Panc1 (cell line): ENCODE measurements at places on chromosomes 5 and 9. TPM values are rescaled to one million over a fixed set of nuclear protein-coding genes. Genes with fewer than 3 reads are reported as not detected.
A peak's percentile ranks its signal among the peaks of the same experiment; 100 is the strongest.

DNA sequence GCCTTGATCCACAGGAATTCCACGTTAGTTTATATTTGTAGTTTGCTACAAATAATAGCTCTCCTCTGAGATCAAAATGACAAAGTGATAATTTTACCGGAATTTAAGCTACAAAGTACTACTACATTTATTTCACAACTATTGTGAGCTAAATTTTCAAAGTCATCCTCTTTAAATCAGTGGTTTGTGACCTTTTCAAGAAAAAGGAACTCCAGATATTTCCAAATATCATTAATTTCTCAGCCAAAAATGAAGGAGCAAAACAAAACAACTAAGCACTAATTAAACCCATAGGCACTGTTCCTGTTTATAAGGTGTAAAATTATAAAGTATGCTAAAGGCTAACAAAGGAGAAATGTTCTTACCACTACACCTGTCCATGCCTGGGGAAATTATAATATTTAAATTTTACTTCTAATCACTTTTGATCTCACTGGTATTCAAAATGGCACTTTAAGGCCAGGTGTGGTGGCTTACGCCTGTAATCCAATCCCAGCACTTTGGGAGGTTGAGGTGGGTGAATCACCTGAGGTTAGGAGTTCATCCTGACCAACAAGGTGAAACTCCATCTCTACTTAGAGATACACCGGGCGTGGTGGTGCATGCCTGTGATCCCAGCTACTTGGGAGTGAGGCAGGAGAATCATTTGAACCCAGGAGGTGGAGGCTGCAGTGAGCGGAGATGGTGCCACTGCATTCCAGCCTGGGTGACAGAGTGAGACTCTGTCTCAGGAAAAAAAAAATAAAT, 77.5 kb downstream of the CEMIP2 start:
- DNase-seq: no peak

GRCh38 chr5:53614376-53614885, 54.0 kb downstream of the NDUFS4 start:
- no peak for DNase-seq

The PCDHGB2 gene
- 5.3 TPM for total RNA-seq

DNA sequence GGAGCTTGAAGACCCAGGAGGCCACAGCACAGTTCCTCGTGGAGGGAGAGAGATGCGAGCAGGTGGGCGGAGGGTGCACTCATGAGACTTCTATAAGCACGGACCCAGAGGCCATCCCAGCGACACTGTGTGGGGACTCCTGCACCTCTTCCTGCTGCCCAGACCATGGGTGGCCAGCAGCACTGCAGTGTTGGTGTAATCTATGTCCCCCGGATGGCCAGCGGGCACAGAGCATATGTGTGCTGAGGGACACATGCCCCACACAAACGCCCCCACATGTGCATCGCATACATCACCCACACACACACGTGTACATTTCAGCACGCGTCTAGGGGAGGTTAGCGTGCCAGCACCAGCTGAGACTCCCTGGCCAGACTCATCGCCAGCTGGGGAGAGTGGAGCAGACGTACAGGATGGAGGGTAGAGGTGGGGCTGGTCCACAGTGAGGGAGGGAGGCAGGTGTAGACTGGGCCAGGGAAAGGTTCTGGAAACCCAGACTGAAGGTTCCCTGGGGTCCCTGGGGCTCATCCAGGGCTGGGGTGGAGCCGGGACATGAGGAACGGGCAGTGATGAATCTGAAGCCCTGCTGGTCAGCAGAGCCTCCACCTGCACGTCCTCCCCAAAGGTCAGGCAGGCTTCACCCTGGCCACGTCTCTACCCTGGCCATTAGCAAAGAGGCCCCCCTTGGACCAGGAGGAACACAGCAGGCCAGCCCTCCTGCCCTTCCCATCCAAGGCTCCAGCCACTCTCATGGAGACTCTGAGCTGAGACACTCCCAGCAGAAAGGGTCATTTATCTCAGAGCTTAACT, 27.6 kb downstream of the ADAMTS2 start:
- no peak for DNase-seq

- DNase-seq: peak; percentile 97
Observed at GRCh38 chr5:93078082-93079038, 502.7 kb downstream of the NR2F1-AS1 start.

- DNase-seq: no peak
Observed at GRCh38 chr5:173256800-173257199, 21.8 kb upstream of the NKX2-5 start.
